Activated CD4-positive, alpha-beta T cell treated with anti-CD3 and anti-CD28 coated beads, Interleukin-2, amount 50 U/mL, for 48 hours (primary cell): ENCODE measurements at places on chromosomes 11 and 22.

DNA sequence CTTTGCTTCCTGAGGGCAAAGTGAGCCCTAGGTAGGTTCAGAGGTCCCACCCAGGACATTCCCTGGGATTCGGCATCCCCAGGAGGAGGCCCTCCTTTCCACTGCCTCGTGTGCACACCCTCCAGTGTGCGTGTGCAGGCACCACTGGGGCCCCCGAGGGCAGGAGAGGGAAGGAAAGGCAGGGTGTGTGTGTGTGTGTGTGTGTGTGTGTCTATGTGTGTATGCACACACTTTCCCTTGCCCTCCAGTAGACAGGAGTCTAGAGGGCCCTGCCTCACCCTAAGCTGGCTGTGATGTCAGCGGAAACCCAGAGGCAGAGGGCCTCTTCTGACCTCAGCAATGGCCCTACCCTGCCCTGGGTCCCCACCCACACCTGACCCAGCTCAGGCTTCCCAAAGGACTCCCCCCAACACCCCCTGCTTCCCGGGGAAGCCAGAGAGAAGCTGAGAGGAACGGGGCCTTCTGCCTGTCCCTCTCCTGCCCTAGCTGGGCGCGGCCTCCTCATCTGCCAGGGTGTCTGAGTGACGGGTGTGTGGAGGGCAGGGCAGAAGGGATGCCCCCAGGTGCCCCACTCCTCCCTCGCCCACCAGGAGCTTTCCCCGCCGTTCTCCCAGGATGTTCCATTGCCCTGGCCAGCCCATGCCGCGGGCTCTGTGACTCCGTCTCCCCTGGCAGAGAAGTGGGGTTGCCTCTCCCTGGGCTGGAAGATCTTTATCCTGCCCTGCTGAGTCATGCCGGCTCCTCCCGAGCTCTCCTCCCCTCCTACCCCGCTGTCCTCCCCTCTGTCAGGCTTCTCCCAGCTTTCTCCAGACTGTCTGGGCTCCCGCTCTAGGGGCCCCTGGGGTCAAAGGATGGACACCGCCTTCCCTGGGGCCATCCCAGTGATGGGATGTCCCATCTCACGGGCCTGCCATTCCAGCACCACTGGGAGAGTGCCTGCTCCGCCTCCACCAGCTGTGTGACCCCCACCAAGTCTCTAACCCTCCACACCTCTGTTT lies 6.0 kb upstream of the CLCF1 start:
- no peak for DNase-seq

- DNase-seq = no peak
These were observed 36.8 kb downstream of the ARFGAP2 start for GRCh38 chr11:47139878-47140277.

DNA sequence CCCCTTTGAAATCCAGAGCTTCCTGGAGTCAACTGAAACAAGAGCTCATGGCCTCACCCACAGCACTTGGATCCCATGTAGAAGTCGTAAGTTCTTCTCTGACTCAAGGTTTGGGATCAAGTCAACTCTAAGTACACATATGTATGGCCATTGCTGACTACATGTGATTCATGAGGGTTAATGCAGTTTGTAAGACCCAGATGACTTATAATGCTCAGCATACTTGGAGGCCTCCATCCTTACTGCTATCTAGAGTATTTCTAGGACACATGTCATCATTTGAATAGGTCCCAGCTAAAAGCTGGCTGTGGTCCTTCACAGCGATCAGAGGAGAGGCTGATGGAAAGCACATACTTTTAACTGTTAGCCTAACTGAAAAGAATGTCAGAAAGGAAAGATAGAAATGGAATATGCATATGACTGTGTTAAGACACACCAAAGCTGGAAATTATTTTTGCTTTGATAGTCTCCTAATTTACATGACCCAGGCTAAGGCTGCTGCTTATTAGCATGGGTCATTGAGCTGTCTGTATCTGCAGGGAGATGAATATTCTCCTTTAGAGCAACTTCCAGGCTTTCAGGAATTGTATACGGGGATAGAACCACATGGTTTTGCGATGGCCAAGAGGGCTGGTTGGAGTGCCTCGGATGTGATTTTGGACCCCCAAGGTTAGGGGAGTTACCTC lies 76.3 kb downstream of the NTM start:
- no peak for DNase-seq

GRCh38 chr11:65545853-65546216 lies 12.3 kb downstream of the LTBP3 start:
- DNase-seq = no peak

DNA sequence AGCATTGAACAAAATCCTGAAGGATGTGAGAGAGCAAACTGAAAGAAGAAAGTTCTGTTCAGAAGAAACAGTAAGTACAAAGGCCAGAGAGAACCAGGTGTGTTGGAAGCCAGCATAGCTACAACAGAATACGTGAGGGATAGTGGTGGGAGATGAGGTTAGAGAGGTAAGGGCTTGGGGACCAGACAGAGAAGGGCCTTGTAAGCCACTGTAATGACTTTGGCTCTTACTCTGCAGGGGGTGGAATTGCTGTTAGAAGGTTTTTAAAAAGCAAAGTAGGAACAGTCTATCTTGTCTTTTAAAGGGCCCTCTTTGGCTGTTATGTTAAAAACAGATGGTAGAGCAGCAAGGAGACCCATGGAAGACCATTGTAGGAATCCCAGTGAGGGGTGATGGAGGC lies 4.2 kb downstream of the PRRG4 start:
- DNase-seq = no peak

DNA sequence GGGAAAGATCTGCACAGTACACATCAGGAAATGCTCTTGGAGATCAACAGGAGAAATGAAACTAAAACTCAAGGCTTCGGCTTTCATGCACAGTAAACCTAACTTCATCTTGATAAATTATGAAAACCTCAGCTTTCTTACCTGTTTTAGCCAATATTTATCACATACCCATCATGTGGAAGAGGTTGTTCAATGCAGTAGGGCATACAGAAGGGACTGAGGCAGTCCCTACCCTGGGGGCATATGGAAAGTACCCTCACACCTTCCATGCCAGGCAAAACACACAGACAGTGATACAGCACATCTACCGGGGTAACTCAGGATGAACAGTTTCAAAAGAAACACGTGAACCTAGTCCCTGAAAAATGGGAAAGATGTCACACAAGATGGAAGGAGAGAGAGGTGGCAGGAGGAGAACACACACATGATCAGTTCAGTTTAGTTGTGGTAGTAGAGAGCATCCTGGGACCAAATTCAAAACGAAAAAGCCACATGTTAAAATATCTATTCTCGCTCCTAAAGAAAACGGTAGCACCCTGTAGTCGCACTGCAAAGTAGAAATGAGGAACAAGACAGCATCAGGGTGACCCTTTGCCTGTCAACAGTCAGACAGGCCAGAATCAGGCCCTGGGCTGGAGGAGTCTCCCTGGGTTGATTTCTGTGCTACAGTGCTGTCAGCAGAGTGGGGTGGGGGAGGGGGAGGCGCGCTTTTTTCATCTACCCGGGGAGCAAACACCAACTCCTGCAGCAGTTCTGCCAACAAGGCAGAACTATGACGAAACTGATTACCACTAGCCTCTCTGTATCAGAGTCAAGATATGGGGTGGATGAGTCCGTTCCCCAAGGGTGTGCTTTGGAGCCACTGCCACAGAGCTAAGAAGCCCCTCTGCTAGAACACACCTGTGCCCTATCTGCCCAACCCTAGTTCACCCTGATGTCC lies 1.3 kb downstream of the HIRA start:
- DNase-seq = peak; percentile 48

- DNase-seq = no peak
These were observed 6.7 kb downstream of the PAK1 start for GRCh38 chr11:77467233-77467632.

DNA sequence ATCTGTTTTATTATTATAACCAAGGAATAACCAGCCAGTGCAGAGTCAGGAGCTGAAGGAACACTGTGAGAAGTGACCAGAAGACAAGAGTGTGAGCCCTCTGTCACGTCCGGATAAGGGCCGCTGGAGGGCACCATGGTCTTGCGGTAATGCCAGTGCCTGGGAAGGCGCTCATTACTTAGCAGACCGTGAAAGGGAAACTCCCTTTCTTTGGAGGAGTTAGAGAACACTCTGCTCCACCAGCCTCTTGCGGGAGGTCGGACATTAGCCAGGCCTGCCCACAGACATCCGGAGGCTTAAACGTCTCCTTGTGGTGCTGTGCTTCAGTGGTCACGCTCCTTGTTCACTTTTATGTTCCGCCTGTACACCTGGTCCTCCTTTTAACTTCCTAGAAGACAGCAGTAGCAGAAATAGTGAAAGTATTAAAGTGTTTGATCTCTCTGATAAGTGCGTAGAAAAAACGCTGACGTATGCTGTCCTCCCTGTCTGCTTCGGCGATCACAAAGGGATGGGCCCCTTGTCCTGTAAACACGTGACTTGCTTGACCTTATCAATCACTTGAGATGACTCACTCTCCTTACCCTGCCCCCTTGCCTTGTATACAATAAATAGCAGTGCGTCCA lies 120.6 kb upstream of the LMO1 start:
- DNase-seq = no peak

GRCh38 chr11:2549080-2549479 lies 104.3 kb downstream of the KCNQ1 start:
- no peak for DNase-seq

GRCh38 chr22:38051900-38052862 lies 5.0 kb upstream of the PICK1 start:
- DNase-seq = peak; percentile 73
